Pulmonary artery endothelial cell (primary cell): ENCODE measurements at places on chromosomes 3 and 15. TPM values are rescaled to one million over a fixed set of nuclear protein-coding genes. Genes with fewer than 3 reads are reported as not detected.

The IL16 gene
- total RNA-seq: 0.04 and 0.20 TPM in 2 replicates

The DAZL gene
- not detected in 2 replicates for total RNA-seq

The ALS2CL gene
- total RNA-seq: 5.7 and 6.2 TPM in 2 replicates

The WDR82 gene
- total RNA-seq: 98.5 and 108 TPM in 2 replicates

The FBXO40 gene
- total RNA-seq: under 0.01 TPM in 1 of 2 replicates, not detected in the other

The CSTA gene
- not detected in 2 replicates for total RNA-seq

The CCR8 gene
- not detected in 2 replicates for total RNA-seq

The FRMD5 gene
- 25.1 and 33.3 TPM in 2 replicates for total RNA-seq

The PIERCE2 gene
- 0.95 and 1.1 TPM in 2 replicates for total RNA-seq

The GLDN gene
- not detected in 2 replicates for total RNA-seq

The GOLGA8R gene
- total RNA-seq: 1.1 and 1.3 TPM in 2 replicates

The HTR3E gene
- total RNA-seq: not detected in 2 replicates

The RHOV gene
- total RNA-seq: 0.07 TPM in 1 of 2 replicates, not detected in the other

The FBXL2 gene
- total RNA-seq: 14.5 and 15.2 TPM in 2 replicates
